ENCODE measurements at places on chromosomes 2 and 18. TPM values are rescaled to one million over a fixed set of nuclear protein-coding genes. Genes with fewer than 3 reads are reported as not detected.

The ATOH8 gene
- 16.5 TPM for total RNA-seq

The SLC19A3 gene
- 2.4 TPM for total RNA-seq

The DNAJC27 gene
- 2.9 TPM for total RNA-seq

The COL4A3 gene
- 1.3 TPM for total RNA-seq

The EML6 gene
- 1.0 TPM for total RNA-seq

The BMP10 gene
- total RNA-seq = not detected

Data from A549 treated with Hydrocortisone at 1 μM for 4 hours (cell line).